ENCODE measurements at places on chromosomes 4 and X.

DNA sequence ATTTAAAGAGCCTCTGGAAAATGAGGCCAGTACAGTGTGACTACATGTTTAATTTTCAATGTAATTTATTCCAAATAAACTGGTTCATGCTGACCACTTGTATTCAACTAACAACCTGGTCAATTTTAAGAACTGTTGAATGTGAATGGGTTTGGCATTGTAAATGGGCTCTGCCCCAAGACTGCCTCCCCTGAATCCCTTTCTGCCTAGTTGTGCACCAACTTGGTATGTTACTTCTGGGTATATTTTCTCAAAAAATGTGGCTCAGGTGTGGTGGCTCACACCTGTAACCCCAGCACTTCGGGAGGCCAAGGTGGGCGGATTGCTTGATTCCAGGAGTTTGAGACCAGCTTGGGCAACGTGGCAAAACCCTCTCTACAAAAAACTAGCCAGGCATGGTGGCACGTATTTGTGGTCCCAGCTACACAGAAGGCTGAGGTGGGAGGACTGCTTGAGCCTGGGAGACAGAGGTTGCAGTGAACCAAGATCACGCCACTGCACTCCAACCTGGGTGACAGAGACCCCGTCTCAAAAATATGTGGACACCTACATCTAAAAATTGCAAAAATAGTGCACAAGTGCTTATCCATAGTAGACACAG lies 7.2 kb downstream of the RPL9 start:
- no peak for DNase-seq

GRCh38 chr4:81470456-81471297 lies 1.0 kb downstream of the RASGEF1B start:
- no peak for DNase-seq

GRCh38 chrX:30653415-30654131 lies at the start of gene GK:
Gene GK (plus strand): TSS chrX:30653423. CDS start chrX:30653538, 115 bp downstream.
- DNase-seq = peak; percentile 3

DNA sequence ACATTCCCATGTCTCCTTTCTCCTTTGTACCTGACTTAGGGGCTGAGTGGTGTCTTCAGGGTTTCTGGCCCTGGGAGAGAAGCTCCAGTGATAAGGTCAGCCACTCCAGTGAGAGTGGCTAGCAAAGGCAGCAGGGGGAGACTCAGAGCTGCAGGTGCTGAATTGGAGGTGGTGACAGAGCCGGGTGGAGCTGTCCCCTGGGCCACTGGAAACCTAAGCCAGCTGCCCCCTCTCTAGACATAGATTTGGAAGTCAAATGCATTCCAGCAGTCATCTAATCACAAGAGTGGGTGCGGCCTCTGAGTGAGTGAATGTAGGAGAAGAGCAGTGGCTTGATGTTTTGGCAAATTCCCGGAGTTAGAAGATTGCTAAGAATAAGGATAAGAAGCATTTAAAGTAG lies 28.5 kb downstream of the TRIM2 start:
- no peak for DNase-seq

DNA sequence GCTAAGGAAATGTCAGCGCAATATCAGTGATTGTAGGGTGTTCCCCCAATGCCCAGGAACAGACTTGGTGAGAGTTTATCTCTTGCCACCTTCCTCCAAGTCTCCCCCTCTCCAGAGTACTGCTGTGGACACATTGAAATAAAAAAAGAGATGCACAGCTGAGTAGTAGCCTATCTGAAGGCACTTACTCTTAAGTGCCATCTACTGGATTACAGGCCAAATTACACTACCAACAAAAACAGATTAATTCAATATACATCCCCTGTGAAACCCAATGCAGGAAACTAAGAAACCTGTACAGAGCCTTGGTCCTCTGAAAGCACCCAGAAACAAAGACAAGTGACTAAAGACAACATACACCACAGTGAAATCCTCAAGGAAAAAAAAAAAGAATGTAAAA lies 460.3 kb downstream of the ZIC3 start:
- no peak for DNase-seq

DNA sequence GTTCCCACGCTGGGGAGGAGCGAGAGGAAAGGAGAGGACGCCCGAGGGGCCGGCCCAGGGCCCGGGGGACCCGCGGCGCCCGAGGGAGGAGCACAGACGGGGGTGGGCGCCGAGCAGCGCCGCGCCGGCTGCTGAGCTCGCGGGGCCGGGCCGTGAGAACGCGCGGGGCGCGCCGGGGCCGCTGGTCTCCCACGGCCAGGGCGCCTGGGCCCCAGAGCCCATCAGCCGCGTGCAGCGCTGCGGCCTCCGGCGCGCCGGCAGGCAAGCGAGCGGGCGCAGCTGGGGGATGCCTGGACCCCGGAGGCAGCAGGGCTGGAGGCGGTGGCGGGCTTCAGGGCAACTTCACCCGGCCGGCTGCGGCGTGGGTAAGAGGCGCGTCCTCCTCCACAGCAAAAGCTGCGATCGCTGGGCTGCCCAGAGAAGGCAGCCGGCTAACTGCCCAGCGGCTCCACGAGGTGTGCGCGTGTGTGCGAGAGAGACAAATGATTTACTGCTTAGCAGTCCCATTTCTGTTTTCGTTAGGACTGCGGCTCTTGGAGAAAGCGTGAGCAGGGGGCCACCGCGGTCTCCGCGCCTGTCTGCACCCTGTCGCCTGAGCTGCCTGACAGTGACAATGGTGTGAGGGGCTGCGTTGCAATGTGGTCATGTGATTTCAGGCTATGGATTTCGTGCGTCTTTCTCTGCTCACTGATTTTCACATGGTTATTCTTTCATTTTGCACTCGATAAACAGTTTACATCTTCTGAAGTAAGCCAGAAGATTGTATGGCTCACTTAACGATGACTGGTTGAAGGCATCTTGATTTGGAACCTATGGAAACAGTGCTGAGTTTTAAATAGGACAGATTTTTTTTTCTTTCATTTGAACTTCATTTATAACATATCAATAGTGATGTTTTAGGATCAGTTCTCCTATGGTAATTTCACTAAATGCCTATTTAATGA lies 1.2 kb downstream of the GUCY1A1 start:
- no peak for DNase-seq

DNA sequence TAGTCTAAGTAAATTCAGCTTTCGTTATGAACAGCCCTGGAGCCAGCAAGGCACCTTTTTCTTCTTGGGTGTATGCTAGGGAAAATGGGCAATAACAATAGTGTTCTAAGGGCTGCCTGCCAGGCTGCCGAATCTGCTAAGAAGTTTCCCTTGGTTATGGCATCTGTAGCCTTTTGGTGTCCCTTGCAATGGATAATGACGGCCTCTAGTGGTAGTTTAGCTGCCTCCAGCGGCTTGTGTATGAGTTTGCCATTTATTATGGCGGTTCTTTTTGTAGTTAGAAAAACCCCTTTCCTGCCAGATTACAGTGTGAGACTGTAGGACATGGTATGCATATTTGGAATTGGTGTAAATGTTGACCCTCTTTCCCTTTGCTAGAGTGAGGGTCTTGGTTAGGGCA lies 78.9 kb upstream of the SPIN4 start:
- no peak for DNase-seq

GRCh38 chr4:184104419-184105101 lies 113.1 kb downstream of the ENPP6 start:
- no peak for DNase-seq

DNA sequence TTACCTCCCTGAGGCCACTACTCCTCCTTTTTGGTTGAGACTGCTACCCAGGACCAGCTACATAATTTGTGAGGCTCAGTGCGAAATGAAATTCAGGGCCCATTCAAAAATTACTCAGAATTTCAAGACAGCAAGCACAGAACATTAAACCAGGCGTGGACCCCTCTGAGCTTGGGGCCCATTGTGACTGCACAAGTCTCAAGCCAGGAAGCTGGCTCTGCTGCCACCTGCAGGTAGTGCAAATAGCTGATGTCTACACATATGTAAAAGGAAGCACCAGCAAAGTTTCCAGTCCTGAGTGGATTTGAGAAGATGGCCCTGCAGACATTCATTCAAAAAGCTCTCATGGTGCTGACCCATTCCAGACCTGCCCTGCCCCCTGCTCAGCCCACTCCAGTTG lies 213.4 kb upstream of the LNX1 start:
- no peak for DNase-seq

DNA sequence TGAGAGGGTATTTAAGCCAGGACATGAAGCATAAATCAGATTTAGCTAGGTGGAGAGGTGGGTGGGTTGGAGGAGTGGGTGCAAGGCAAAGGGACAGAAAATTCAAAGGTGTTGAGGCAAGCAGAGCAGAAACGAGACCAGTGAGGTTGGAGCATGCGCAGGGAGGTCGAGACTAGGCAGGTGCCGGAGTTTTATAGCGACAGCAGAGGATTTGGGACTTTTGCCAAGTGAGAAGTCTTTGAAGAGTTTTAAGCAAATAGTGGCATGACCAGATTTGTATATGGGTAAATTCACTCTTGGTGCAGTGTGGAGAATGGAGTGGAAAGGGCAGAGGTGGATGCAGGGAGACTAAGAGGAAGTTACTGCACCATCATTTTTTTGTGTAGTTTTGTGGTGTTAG lies 107.0 kb upstream of the TLR2 start:
- DNase-seq = no peak

DNA sequence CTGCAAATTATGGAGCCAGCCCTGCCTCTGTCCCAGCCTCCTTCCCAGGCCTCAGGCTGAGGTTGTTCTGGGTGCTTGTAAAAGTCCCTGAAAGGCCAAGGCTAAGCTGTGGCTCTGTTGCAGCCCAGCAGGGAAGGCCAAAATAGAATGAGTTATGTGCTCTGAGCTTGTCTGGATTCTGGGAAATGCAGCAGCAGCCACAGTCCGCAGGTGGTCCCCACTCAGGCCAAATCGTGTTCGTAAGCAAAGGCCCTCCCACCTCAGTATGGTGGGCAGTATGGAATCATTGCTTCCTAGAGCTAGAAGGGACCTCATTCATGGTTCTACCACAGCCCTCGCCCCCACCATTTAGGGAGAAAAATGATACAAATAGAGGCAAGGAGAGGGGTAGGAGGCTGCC lies 4.7 kb upstream of the TCEAL1 start:
- DNase-seq = no peak

DNA sequence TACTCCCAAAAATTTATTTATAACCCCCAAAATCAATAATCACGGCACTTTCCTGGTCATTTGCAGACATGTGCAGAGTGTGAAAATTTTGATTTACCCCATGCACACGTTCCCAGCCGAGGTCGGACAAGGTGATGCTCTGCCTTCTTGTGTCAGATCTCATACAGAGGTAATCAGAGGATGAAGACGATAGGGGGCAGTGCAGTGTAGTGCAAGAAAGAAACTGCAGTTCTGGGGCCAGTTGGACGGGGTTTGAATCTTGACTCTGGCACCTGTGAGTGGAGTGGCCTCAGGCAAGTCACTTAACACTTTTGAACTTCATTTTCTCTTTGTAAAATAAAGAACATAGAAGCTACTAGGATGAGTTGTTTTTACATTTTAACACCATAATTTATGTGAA lies 88.4 kb downstream of the FRMPD3 start:
- DNase-seq = no peak

DNA sequence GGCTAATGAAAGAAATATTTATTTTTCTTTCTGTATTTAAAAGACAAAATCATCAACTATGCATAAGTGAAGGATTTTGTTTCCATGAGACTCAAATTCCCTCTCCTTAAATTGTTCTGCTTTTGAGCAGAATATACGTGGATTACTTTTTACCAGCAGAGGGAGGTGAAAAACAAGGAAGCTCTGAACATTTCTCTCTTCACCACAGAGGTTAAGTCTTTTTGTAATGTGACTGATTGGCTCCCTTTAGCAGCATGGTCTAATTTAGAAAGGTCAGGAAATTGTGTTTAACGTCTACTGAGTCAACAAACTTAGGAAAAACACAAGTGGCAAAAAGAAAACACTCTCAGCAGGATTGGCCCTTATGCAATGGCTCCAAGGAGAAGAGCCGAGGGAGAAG lies 55.1 kb upstream of the F9 start:
- no peak for DNase-seq

GRCh38 chr4:179586460-179586859 lies 2144.2 kb upstream of the AGA start:
- DNase-seq = no peak

DNA sequence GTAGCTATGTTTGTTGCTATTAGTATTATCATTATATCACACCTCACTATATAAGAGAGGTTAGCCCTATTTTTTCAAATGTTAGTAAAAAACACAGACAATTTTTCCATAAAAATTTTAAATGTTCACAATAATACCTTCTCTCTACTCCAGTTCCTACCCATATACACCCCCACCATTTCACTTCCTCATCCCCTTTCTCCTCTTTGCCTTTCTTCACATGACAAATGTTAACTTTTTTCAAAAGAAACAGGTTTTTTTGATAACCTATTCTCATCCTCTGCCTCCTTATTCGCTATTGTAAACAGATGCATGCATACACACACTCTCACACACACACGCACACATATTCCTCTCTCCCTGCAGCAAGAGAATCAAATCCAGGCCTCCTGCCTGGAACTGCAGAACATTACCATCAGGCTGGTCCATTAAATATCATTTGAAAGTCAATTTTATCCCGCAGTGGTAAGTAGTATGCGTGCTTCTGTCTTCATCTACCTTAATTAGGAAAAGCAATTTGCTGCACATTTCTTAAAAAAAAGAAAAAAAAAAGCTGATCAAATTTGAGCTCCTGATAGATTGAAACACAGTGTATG lies 55.5 kb downstream of the MID1IP1 start:
- no peak for DNase-seq

DNA sequence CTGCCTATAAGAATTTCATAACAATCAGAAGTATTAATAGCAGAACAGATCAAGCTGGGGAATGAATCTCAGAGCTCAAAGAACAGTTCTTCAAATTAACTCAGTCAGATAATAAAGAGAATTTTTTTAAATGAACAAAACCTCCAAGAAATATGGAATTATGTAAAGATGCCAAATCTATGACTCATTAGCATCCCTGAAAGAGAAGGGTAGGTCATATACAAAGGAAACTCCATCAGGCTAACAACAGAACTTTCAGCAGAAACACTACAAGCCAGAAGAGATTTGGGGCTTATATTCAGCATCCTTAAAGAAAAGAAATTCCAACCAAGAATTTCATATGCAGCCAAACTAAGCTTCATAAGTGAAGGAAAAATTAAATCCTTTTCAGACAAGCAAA lies 28.6 kb downstream of the CBR4 start:
- DNase-seq = no peak

- no peak for DNase-seq
Observed at GRCh38 chr4:158605393-158605792, 66.3 kb downstream of the C4orf46 start.

- no peak for DNase-seq
Observed at GRCh38 chrX:146278381-146278780, 460.8 kb downstream of the SLITRK2 start.

DNA sequence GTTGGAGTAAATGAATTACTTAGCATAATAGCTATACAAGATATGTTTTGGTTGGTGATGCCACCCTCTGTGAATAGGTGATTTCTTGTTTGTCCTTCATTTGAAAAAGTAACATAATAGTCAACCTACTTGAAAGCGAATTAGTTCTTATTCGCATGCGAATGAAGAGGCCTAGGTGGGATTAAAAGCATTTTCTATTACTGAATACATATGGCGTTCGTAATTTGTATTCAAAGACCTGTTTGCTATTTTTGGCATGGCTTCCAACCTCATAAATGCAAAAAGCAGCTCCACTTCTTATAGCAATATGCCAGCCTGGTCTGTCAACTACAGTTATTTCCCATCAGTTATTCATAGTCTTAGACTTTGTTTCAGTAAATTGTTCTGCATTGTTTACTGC lies 261.3 kb downstream of the TENM3 start:
- no peak for DNase-seq

Data from NCI-H510A (cell line).